NCI-H226 (cell line): ENCODE measurements at places on chromosomes 2 and 18.

- DNase-seq: no peak
Observed at GRCh38 chr18:48149020-48149685, 218.7 kb upstream of the SMAD2 start.

DNA sequence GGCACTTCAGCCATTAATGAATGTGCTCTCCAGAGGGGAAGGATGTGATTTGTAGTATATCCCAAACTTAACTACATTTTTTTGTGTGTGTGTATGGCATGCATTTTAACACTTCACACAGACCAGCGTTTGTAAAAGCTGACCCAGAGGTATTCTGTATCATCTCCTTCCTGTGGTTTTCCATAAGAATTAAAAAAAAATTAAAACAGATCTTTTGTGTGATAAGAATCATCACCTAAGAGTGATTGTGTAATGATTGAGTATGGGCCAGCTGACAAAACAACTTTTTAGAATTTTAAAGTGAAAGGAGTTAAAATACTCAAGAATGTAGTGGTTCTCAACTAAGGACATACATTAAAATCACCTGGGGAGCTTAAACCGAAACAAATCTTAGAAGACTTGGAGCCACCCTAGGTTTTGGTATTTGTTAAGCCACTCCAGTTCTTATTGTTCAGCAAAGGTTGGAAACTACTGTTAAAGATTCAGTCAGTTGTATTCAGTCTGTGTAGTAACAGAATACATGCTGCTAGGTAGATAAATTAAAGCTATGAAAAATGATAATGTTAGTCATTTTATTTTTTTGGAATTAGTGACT lies 120.1 kb downstream of the HAUS1 start:
- no peak for DNase-seq

GRCh38 chr18:45119876-45120275 lies 439.2 kb downstream of the SETBP1 start:
- DNase-seq: no peak

GRCh38 chr2:161965994-161966393 lies 108.0 kb downstream of the DPP4 start:
- no peak for DNase-seq

DNA sequence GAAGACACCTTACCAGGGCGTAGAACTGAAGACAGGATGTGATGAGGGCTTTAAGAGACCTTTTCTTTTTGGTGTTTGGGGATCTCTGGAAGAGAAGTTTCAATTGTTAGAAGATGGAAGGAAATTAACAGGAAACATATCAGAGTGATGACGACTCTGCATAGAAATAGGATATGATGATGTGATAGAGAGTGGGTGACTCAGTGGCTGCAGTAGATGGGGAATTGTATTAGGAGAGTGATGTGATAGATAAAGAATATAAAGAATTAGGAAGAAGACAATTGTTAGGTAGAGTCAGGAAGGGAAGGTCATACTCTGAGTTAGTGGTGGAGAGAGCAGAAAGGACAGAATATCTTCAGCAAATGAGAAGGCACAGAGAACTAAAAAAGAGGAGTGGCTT lies 593.9 kb downstream of the NYAP2 start:
- peak; percentile 61 for DNase-seq

- DNase-seq: no peak
Observed at GRCh38 chr2:6793913-6794312, 71.8 kb downstream of the CMPK2 start.

- DNase-seq: no peak
Observed at GRCh38 chr18:60554967-60555366, 182.4 kb upstream of the MC4R start.

- DNase-seq: peak; percentile 30
Observed at GRCh38 chr2:231936491-231936890, 10.3 kb upstream of the NPPC start.

DNA sequence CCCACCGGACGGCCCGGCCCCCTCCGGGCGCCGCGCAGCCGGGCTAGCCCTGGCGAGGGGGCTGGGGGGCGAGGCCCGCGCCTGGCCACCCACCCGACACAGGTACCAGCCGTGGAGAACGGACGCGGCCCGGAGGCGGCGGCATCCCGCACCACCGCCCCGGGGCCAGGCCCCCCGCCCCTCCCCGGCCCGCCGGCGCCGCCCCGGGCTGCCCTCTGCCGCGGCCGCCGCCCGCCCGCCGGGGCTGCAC lies 405 bp downstream of the SOS1 start:
- no peak for DNase-seq

GRCh38 chr18:44548291-44549221 lies 132.1 kb upstream of the SETBP1 start:
- DNase-seq: no peak

GRCh38 chr2:185215497-185215896 lies 523.1 kb upstream of the FSIP2 start:
- no peak for DNase-seq
